Central memory CD4-positive, alpha-beta T cell (primary cell): ENCODE measurements at places on chromosomes 3 and 15.

DNA sequence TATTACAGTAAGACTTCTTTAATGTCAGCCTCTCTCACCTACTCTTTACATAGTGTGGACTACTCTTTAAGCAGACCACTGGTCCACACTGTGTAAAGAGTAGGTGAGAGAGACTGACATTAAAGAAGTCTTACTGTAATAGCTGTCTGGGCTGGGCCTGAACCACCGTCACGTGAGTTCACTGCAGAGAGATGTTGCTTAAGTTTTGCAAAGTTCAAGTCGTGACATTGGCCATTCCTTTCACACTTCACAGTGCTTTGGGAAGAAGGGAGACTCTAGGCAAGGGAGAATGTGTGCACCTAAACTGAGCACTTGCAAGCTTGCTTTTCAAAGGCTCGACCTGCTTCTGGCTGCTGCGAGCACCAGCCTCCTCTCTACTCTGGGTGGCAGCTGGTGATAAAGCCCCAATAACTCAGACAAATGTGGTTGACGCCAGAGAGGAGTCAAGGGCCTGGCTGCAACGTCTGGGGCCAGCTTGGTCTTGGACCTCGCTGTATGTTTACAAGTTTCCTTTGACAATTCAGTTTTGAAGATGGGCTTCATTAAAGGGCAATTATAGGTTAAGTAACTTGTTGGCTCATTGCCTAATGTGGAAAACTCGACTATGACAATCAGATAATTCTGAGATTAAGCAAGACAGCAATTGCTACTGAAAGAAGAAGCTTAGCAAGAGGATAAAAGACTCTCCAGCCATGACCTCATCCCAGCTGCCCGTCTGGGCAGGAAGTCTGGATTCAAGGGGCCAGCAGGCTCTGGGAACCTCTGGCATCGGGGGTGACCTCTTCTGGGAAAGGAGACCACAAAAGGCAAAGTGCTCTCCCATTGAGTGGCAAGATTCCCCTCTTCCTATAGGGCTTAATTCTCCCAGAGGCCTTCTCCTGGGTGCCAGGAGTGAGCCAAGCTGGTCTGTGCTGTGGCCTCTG, 242.1 kb upstream of the TLE3 start:
- no peak for DNase-seq

GRCh38 chr3:100046986-100047385, 67.3 kb downstream of the FILIP1L start:
- no peak for DNase-seq

DNA sequence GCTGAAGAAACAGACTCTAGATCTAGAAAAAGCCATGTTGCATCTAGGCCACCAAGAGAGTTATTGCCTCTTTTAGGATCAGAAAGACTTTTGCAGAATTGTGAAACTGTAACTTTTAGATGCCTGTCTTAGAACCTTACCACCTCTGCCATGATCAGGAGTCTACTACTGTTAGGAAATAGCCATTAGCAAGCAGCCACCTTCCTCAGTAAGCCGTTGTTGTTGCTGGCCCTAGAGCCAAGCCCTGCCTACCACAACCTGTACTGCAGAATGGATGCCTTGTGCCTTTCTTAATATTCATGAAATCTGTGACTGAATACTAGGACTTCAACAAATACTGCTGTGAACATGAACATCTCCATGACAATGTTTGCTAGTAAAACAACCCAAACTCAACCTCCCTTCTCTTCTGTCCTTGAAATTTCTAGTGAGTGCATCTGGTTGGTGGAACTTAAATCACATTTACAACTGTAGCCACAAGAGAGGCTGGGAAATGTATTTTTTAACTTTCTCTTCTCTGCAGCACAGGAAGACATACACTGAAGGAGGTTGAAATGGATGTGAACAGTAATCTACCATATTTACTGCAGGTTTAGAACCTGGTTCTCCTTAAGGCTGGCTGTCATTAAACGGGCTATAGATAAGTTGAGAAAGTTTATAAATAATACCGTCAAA, 20.7 kb downstream of the RASA2 start:
- no peak for DNase-seq

- DNase-seq, result no peak
These were observed 256.0 kb upstream of the TRIM42 start for GRCh38 chr3:140421884-140422283.

- no peak for DNase-seq
These were observed 15.1 kb downstream of the TBC1D21 start for GRCh38 chr15:73888224-73889041.

GRCh38 chr3:151895478-151896241, 22.2 kb downstream of the SUCNR1 start:
- DNase-seq, result no peak

GRCh38 chr15:55257938-55258337, 31.7 kb downstream of the RAB27A start:
- no peak for DNase-seq

DNA sequence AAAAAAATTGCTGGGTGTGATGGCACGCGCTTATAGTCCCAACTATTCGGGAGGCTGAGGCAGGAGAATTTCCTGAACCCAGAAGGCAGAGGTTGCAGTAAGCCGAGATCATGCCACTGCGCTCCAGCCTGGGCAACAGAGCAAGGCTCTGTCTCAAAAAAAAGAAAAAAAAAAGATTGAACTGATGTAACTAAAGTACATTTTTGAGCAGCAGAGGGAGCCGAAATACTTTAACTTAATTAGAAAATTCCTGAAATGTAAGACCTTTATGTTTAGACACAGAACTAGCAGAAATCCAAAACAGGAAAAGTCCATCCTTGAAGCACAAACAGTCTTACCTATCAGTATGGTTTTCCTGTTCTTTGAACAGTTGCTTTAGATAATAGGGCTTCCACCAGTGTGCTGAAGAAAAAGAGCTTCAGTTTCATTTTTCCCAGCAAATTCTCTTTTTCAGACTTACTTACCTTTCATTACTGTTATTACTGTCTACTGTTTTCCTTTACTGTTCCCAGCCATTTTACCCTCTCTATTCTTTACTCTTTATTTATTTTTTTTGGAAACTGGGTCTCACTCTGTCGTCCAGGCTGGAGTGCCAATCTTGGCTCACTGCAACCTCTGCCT, 33.4 kb upstream of the ZNF609 start:
- no peak for DNase-seq

DNA sequence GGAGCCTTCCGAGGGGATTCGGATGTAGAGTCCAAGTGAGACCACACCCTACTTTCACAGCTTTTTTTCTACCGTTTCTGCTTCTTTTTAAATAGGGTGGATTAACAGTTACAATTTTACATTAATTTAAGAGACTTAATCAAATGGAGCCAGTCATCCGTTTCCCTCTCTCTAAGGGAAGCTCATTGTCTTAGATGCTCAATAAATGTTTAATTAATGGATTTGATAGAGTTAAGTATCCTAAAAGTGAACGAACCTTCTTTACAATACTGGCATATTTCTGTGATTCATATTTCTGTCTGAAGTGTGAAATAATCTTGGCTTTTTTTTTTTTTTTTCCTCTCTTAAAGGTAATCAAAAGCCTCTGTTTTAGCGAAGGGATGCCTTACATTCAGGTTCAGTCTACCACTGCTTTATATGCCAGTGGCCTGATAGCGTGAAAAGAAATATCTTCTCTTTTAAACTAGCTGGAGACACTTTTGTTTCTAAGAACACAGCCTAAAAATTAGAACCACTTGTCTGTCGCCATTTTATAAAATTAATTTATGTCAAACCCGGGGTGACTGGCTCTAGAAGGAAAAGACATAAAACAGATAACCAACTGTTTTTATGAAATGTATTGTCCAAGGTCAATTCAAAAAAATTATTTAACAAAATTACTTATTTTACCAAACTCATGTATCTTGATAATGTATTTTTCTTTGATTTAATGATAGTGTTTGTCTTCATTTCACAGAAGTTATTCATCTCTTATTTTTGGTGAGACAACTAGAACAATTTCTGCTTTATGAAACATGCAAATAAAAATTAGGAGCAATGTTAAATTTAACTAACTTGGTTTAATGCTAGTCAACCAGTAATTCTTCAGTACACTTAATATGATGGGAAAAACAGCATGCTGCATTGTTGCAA, 2.5 kb upstream of the CTNNB1 start:
- DNase-seq, result no peak

- DNase-seq, result peak; percentile 21
These were observed 941 bp downstream of the CBLB start for GRCh38 chr3:105867712-105868430.

- no peak for DNase-seq
These were observed 308.3 kb downstream of the LRTM1 start for GRCh38 chr3:54619531-54619930.

- peak; percentile 33 for DNase-seq
These were observed 15.4 kb upstream of the RFC4 start for GRCh38 chr3:186821429-186822387.

DNA sequence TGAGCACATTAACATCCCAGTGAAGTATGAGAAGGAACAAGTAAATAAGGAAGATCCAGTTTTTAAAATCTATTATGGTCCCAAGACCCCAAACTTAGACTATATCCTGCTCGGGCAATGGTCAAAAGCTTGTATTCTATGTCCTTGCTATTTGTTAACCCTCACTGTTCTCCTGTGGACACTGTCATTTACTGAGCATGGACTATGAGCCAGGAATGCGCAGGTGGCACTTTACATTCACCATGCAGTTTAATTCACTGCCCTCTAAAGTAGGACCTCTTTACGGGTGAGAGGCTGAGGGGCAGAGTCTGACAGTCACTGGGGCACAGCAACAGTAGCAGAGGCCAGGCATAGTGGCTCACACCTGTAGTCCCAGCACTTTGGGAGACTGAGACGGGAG, 28.6 kb downstream of the SPATA12 start:
- no peak for DNase-seq

DNA sequence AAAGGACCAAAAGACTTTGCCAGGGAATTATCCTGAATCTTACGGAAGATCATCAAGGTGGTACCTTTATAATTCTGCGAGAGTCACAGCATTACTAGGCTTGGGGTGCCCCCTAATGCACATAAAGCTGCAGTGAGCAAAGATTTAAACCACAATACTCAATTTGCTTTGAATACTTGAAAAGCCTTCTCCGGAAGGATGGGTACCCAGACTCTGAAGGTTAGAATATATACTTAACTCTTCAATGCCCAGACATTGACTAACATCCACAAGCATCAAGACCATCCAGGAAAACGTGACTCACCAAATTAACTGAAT, 117.8 kb upstream of the KCNH8 start:
- DNase-seq, result no peak

DNA sequence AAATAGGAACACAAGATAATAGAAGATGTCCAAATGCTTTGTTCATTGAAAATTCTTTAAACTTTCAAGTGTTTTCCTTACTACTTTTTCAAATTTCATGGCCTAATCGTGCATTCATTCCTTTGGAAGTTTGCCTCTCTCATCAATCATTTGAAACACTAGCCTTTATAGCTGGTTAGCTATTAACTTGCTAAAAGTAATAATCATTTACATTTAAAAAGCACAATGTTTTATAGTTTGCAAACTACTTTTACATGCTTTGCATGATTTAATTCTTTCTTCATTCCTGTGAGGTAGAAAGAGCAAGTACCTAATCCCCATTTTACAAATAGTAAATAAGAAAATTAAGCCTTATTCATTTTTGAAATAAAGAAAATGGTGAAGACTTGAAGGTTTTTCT, 137.4 kb upstream of the SLC7A14 start:
- DNase-seq, result no peak

DNA sequence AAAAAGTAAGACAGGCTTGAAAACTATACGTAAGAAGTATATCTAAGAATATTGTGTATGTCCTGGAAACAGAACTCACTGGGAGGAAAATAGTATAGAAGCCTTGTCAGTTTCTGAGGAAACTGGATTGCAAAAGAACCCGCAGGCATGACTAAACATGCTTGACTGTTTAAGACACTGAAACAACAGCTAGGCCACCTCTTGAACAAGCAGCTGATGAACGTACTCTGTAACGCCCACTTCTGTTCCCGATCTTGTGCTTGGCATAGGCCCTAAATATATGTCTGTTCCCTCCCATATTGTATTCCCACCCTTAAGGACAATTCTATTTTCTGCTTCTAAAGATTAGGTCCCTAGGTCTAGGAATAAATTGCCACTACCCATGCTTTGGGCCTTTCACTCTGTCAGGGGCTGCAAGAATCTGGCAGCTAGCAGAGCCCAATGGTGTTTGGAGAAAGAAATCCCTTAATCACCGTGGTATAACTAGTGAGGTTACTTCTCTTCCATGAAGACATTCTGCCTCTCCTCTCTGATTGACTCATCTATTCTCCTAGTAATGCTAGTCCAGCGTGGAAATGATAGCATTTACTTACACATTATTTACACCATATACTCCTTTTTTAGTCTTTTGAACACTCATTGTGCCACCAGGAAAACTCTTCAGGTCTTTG, 46.2 kb downstream of the CD200 start:
- no peak for DNase-seq

GRCh38 chr15:66661432-66662096, 40.5 kb upstream of the SMAD6 start:
- no peak for DNase-seq

DNA sequence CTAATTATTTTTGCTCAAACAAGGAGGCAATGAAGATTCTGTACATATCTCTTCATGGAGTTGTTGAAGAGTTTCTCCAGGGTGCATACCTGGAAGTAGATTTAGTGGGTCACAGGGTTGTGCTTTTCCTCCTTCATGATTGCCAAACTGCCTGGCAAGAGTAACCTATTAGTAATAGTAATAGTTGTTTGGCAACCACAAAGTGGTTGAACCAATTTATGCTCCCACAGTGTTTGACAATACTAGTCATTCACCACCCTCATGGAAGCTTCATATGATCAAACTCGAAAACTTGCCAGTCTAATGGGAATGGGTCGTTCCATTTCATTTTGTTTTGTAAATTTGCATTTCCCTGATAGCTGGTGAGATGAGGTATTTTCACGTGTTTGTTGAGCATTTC, 57.8 kb downstream of the TLE3 start:
- DNase-seq, result no peak

DNA sequence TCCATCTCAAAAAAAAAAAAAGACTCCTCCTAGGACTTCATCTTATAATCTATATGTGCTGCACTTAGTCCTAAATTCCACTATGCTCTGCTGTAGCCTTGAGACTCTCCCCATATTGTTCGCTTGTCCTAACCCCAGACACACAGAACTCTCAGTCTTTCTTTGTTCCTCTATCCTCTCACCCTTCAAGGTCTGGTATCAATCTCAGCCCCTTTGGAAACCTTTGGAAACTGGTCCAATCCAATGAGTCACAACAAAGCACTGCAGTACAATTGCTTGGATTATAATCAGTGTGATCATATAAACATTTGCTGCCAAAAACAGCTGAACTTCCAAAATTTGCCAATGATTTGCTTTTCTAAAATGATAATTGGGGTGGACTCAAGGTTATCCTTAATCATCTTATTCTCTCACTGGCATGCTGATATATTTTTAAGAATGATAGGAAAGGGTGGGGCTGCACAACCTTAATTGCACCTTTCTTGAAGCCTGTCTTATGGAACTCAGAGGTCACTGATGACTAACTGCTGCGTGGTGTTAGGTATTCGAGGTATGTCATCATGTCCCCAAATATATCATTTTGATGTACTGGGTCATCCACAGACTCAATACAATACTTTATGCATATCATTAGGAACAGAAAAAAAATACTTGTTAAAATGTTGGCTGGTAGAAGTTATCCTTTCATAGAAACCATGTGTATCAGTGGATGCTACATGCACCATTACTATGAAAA, 756.7 kb downstream of the NR2F2 start:
- DNase-seq, result no peak

GRCh38 chr15:65400760-65401610, 21.8 kb downstream of the IGDCC4 start:
- DNase-seq, result no peak

GRCh38 chr15:92989470-92989869, 89.3 kb downstream of the CHD2 start:
- DNase-seq, result no peak

- DNase-seq, result no peak
These were observed 107.2 kb downstream of the GTPBP8 start for GRCh38 chr3:113097960-113098447.

GRCh38 chr3:117600666-117601065, 891.1 kb downstream of the TUSC7 start:
- DNase-seq, result no peak
